ENCODE measurements at places on chromosomes 11 and 22.

GRCh38 chr11:118533769-118534729 lies 3.1 kb downstream of the TMEM25 start:
- DNase-seq: no peak

GRCh38 chr11:134330611-134331353 lies 1.0 kb upstream of the GLB1L2 start:
- no peak for DNase-seq

DNA sequence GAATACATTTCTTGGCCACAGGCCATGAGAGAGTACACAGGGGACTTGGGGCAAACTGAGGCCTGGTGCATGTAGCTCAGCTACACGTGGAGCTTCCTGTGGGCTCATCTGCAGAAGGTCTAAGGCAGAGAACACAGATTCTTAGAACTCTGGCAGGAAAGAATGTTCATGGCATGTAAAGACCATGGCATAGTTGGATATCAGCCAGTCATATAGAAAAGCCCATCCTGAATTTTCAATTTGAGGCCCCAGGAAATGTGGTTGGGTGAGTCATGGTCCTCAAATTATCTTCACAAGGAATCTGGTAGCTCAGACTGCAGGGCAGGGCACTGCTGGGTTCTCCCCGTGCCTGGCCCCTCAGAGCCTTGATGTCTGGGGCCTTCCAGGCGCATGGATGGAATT lies 13.7 kb upstream of the ST3GAL4 start:
- DNase-seq: no peak

DNA sequence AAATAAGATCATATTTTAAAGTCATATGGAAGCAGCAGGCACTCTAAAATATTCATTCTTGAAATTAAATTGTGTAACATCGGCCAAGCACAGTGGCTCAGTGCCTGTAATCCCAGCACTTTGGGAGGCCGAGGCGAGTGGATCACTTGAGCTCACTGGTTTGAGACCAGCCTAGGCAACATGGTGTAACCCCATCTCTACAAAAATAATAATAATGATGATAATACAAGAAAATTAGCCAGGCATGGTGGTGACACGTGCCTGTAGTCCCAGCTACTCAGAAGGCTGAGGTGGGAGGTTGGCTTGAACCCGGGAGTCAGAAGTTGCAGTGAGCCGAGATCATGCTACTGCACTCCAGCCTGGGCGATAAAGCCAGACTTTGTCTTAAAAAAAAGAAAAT lies 77.4 kb downstream of the TRIM29 start:
- DNase-seq: no peak

DNA sequence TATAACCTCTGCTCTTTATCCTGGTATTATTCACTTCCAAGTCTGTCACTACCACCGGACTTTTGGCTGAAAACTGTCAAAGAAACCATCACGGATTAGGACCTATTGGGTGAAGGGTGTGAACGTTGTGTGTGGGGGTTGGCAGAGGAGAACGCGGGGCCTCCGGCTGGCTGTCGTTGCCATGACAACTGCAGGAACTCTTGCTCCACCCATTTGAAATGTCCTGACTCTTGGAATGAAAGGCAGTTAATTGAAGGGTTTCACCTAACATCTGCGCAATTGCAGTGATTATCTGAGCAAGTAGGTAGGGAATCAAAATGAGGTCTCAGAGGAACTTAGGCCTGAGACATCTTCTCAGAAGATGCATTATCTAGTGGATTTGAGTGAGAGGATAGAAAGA lies 60.9 kb upstream of the CLMP start:
- DNase-seq: no peak

DNA sequence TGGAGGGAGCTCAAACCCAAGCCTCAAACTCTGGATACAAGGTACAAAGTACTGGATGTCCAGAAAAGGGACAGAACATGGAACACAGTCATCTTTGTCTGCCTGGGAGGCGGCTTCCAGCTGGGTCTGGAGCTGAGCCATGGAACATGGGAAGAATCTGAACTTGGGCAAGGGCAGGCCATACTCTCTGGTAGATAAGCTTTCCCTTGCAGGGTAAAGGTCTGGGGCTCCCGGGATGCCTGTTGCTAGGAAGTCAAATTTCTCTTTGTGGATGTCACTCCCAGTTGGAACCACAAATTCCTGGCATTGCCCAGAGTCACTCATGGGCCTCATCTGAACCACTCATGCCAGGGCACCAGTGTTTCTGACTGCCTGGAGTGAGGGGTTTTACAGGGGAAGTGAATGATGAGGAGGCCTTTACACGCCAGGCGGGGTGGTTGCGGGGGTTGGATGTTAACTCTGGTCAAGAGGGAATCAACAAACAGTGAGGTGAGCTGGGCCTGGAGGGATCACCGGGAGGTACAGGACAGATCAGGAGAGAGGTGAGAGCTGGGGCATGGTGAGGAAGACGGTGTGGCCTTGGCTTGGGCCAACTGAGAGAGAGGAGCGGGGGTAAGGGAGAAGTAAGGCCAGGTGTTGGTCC lies 5.7 kb downstream of the FTH1 start:
- DNase-seq: no peak

GRCh38 chr11:62805961-62806441 lies 761 bp upstream of the NXF1 start:
- peak; percentile 25 for DNase-seq

DNA sequence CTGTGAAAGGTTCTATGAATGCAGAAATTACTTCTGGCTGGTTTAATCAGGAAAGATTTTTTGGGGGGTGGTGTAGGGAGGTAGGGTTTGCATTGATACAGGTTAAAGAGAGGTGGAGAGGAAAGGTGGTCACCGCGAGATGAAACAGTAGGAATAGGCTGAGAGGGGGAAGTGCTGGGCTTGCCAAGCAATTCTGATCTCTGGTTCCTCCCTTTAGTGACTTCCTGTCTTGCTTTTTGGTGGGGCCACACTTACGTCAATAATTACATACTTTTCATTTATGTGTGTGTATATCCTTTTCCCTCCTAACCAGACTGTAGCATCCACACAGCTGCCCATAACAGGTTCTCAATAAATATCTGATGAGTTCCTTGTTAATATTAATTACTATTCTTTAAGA lies 120.0 kb downstream of the CTNND1 start:
- DNase-seq: no peak

All from stimulated activated CD4-positive, alpha-beta T cell treated with anti-CD3 and anti-CD28 coated beads, Interleukin-1b, Interleukin-23, amount 100 ng/mL, for 48 hours (primary cell).